Activated CD4-positive, alpha-beta T cell treated with anti-CD3 and anti-CD28 coated beads, Interleukin-2, amount 10 ng/mL, durations not matched to agents 24 days and 14 days (primary cell): ENCODE measurements at places on chromosomes 5 and 9. TPM values are rescaled to one million over a fixed set of nuclear protein-coding genes. Genes with fewer than 3 reads are reported as not detected.

- DNase-seq = no peak
- H3K4me1 ChIP-seq = peaks cover 32% of the 10 kb centered on the region
- H3K36me3 ChIP-seq = no peaks in the 10 kb centered on the region
Observed at GRCh38 chr5:54738118-54738972, 220.8 kb downstream of the SNX18 start.

- no peaks in the 10 kb centered on the region for H3K36me3 ChIP-seq
- no peak for DNase-seq
- H3K27ac ChIP-seq = no peak overlapping the region
- H3K4me3 ChIP-seq = no peak overlapping the region
- no peaks in the 10 kb centered on the region for H3K27me3 ChIP-seq
- H3K4me1 ChIP-seq = no peaks in the 10 kb centered on the region
Observed at GRCh38 chr5:147519380-147519779, 9.5 kb upstream of the DPYSL3 start.

DNA sequence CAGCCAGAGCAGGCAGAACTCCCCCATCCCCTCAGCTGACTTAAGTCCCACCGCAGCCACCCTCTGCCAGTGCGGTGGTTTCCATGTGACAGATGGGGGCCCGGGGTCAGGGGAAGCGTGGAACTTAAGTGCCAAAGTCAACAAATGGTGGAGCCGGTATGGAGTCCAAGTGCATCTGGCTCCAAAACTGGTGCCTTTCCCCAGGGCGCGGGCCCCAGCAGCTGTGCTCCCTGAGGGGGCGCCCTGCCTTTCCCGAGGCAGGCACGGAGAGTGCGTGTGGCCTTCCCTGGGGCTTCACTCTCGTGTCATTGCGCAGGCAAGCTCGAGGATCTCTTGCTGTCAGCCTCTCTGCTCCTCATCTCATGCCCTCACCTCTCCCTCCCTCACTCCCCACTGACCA is 33.8 kb downstream of the SLC46A2 start:
- no peaks in the 10 kb centered on the region for H3K27me3 ChIP-seq
- H3K27ac ChIP-seq = no peak overlapping the region
- no peak overlapping the region for H3K4me3 ChIP-seq
- H3K4me1 ChIP-seq = no peaks in the 10 kb centered on the region
- no peak for DNase-seq
- H3K36me3 ChIP-seq = no peaks in the 10 kb centered on the region

DNA sequence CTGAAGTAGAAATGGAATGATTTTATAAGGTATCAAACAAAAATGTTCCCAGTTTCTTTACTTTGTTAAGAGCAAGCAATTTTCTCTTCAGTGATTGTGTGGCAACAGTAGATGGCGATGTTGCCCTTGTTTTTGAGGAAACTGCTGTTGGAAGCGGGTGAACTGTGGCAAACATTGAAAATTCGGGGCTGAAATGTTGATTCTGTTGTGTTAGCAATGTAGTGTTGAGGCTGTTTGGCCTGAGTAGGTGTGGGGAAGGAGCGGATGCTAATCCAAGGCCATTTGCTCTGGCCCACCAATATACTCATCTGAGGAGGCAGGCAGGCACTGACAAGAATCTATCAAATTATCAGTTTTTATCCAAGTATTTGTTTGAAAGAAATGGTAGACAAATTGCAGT is 129.8 kb downstream of the SLC12A2 start:
- H3K4me1 ChIP-seq = no peaks in the 10 kb centered on the region
- peak; percentile 83 for DNase-seq
- H3K27ac ChIP-seq = no peak overlapping the region
- H3K27me3 ChIP-seq = peaks cover 2% of the 10 kb centered on the region

- H3K27me3 ChIP-seq = no peaks in the 10 kb centered on the region
- no peak for DNase-seq
- H3K4me3 ChIP-seq = peak overlapping the region; percentile 80
Observed at GRCh38 chr9:113577525-113578261, 114.2 kb downstream of the RGS3 start.

The ANKRD34B gene
- not detected in 2 replicates for total RNA-seq

GRCh38 chr9:97848480-97849237 is 4.4 kb upstream of the FOXE1 start:
- peaks cover 75% of the 10 kb centered on the region for H3K27me3 ChIP-seq
- peak; percentile 75 for DNase-seq
- H3K4me3 ChIP-seq = peak overlapping the region; percentile 74
- H3K27ac ChIP-seq = no peak overlapping the region
- peaks cover 12% of the 10 kb centered on the region for H3K4me1 ChIP-seq

- DNase-seq = no peak
- H3K27ac ChIP-seq = no peak overlapping the region
- H3K4me1 ChIP-seq = no peaks in the 10 kb centered on the region
- H3K4me3 ChIP-seq = no peak overlapping the region
- no peaks in the 10 kb centered on the region for H3K36me3 ChIP-seq
- no peaks in the 10 kb centered on the region for H3K27me3 ChIP-seq
Observed at GRCh38 chr9:75548871-75549270, 341.6 kb upstream of the PCSK5 start.

The LIX1 gene
- not detected in 2 replicates for total RNA-seq

The IL3 gene
- 67.7 and 71.3 TPM in 2 replicates for total RNA-seq

DNA sequence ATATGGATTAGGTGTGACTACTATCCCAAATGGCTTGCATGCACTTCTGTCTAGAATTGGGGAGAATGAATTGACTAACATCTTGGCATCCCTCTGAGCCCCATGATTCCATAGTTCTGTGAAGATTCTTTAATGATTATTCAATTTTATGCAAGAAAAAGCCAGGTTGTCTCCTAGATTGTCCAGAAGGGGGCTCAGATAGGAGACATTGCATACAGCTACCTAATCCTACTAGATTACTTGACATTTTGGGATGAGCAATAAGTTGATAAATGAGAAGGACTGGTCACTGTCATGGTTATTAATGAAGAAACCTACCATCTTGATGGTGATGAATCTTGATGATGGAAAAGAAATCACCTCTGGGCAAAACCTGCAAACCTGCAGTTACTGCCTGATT is 117.0 kb downstream of the CARTPT start:
- no peaks in the 10 kb centered on the region for H3K36me3 ChIP-seq
- no peak for DNase-seq
- no peaks in the 10 kb centered on the region for H3K4me1 ChIP-seq

DNA sequence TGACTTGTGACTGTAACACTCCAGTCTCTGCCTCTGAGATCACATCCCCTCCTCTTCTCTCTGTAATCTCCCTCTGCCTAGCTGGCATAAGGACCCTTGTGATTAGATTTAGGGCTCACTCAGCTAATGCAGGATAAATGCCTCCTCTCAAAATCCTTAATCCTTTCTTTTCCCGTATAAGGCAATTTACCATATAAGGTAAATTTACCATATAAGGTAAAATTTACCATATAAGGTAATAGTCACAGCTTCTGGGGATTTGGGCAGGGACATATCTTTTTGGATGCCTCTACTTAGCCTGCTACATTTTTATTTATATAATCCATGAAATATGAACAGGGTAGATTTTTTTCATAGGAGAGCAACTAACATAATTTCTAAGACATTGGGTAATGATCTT is 318.0 kb upstream of the PUM3 start:
- H3K27me3 ChIP-seq = peaks cover 8% of the 10 kb centered on the region
- no peaks in the 10 kb centered on the region for H3K36me3 ChIP-seq
- DNase-seq = no peak
- no peak overlapping the region for H3K4me3 ChIP-seq
- no peaks in the 10 kb centered on the region for H3K4me1 ChIP-seq

GRCh38 chr9:110918316-110919049 is 119.8 kb downstream of the LPAR1 start:
- DNase-seq = no peak
- no peaks in the 10 kb centered on the region for H3K4me1 ChIP-seq
- H3K27me3 ChIP-seq = no peaks in the 10 kb centered on the region
- no peak overlapping the region for H3K4me3 ChIP-seq
- H3K36me3 ChIP-seq = no peaks in the 10 kb centered on the region
- H3K27ac ChIP-seq = no peak overlapping the region

DNA sequence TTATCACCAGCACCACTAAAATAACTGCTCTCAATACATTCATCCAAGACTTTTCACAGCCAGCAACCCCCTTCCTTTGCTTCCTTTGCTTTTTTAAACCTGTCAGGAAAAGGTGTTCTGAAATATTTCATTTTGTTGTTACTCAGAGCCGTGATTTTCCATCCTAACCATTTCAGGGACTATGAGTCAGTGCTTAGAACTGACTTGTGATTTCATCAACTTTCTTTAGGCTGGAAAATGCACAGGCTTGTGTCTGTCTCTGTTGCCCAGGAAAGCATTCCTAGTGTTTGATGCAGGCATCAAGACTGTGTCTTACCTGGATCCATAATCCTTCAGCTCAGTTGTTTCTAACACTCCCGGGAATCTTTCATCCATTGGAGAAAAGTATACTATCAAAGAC is 805.6 kb downstream of the BRINP1 start:
- no peaks in the 10 kb centered on the region for H3K36me3 ChIP-seq
- H3K4me1 ChIP-seq = no peaks in the 10 kb centered on the region
- H3K4me3 ChIP-seq = no peak overlapping the region
- no peaks in the 10 kb centered on the region for H3K27me3 ChIP-seq
- H3K27ac ChIP-seq = no peak overlapping the region

GRCh38 chr9:129316281-129317030 is 138.4 kb upstream of the IER5L start:
- DNase-seq = no peak
- H3K4me3 ChIP-seq = no peak overlapping the region
- H3K36me3 ChIP-seq = no peaks in the 10 kb centered on the region
- no peak overlapping the region for H3K27ac ChIP-seq

The BAAT gene
- total RNA-seq = 0.07 TPM in 1 of 2 replicates, not detected in the other

DNA sequence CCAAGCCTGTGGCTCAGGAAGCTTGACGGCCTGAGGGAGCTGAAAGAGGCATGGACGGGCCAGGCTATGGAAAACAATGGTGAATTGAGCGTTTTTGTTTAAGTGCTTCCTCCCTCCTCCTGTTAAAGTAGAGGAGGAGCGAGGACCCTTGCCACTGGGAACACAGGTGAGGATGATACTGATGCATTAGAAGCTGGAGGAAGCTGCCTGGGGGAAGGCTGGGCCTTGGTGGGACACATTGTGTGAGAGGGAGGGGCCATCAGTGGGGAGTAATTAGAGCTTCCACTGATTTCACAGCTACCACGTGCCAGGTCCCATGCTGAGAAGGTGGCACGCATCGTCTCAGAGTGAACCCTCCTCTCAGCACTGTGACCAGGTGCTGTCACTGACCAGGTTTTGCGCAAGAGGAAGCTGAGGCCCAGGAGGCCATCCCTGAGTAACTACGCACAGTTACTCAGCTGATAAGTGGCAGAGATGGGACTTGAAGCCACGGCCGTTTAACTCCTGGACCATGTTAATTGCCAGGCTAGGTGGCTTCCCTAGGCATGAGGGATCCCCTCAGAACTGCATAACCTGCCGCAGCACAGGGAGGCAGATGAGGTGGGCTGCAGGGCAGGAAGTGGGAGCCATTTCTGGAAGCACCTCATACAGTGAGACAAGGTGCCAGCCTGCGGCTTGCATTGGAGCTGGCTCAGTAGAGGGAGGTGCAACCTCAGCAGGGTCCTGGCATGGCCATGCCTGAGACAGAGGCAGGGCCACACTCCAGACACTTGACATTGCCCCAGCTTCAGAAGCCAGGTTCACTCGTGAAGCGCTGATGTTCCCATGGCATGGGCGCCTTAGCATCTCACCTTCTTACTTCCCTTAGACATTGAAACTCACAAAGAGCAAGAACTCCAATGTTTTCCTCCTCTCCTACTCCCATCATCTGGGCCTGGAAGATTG is 195.3 kb upstream of the MVB12B start:
- H3K4me1 ChIP-seq = no peaks in the 10 kb centered on the region
- no peaks in the 10 kb centered on the region for H3K36me3 ChIP-seq
- DNase-seq = no peak

The TTC1 gene
- 64.8 and 68.0 TPM in 2 replicates for total RNA-seq
